T-helper 22 cell (primary cell): ENCODE measurements at places on chromosomes 2 and 18.

DNA sequence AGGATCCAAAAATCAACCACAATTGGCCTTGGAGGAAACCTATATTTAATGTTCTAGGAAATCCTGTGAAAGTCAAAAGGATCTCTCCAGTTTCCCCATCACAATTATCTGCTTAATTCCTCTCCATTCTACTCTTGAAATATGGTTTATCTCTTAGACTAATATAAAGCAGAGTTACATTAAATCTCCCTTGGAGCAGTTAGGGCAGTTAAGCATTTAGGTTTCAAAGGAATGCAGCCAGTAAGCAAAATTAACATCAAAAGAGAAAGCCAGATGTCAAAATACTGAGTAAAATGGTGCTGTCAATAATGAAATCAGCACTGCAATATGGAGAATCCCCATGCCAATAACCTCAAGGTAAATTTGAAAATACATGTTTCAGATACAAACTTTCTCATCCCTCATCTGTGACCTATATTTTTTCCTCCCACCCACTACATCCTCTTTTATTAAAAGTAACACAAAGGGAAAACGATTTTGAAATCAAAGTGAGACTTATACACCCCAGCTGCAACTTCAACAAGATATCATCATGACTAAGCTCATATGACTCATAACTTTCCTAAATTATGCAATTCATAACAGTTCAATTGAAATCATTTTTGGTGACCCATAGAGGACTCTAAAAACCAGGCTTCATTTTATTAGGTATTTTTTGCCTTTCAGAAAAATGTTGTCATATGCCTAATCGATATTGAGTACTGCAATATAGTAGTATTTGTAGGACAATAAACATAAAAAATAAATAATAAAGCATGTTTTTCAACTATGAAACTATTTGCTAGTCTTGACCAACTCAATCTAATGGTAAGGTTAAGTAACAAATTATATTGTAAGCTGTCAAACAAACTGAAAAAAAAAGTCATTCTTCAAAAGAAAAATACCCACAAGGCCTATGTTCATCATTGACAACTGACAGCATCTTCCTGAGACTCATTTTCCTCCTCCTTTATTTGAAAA is 3.1 kb downstream of the ADAM17 start:
- no peak for DNase-seq

- DNase-seq, result no peak
Observed at GRCh38 chr2:226064932-226065570, 665.5 kb downstream of the NYAP2 start.

DNA sequence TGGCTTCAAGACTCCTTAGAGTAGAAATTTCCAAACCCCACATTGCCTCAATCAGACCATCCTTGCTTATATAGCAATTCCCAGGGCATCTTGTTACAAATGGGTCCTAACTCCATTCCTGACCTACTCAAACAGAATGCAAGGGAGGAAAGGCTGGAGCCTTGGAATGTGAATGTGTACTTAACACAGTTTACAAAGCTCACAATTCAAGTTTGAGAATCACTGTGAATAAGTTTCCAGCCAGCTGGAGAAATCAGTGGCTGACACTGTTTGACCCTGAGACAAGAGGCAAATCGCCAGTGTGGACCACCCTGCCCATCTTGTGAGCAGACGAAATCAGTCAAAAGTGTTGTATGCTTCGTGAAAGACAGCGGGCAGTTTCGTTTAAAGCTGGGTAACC is 65.5 kb downstream of the SOWAHC start:
- no peak for DNase-seq

DNA sequence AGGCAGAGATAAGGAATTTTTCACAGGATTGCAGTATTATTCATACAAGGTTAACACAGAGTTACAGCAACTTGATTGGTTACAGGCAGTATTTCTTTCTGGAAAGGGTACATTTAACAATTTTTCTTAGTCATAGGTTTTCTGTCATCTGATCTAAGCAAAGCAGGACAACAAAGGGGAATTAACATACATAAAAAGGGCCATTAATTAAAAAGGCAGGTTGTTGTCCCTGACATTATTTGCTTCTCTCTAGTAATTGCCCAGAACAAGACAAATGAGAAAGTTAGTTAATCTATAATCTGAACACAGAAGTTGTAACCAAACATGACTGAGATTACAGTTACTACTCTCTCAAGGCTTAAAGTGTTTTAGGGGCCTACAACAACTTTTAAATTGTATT is 291.4 kb upstream of the LRRTM4 start:
- no peak for DNase-seq

DNA sequence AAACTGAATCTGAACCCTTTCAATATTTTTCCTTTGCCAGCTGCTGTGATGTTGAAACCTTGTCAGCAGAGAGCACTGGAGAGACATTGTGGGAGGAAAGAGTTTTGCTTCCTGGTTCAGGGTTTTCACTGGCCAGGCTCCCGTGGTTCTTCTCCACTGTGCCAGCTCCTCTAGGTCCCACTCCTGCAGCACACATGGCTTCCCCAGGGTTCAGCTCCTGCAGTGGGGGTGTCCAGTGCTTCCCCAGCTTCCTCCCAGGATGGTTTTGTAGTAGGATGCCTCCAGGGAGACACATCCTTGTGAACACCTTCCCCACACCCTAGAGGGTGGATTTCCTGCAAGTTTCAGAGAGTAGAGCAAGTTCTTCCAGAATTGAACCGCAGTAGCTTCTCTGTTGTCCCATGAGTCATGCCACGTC is 24.0 kb upstream of the SULT1C3 start:
- DNase-seq, result no peak

GRCh38 chr18:77165503-77166188 is 33.1 kb upstream of the MBP start:
- no peak for DNase-seq

- no peak for DNase-seq
Observed at GRCh38 chr2:10160203-10160955, 37.8 kb downstream of the RRM2 start.

GRCh38 chr18:49733321-49733720 is 80.0 kb downstream of the ACAA2 start:
- DNase-seq, result no peak

DNA sequence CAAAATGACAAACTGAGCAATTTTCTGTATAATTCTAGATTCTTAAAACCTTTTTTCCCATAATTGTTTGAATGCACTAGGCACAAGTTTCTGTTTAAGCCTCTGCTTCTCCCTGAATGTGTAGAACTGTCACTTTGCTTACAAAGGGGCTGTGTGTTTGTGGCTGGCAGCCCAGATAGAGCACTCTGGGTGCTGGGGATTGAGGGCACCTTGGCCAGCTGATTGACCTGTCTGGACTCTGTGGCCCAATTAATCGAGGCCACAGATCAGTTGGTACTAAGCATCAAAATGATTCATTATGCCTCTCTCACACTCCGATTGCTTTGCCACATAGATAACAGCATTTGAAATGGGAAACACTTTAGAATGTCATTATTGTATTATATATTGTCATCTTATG is 12.1 kb downstream of the ST8SIA3 start:
- DNase-seq, result no peak

GRCh38 chr2:40177366-40177765 is 274.5 kb downstream of the SLC8A1 start:
- DNase-seq, result no peak

- no peak for DNase-seq
Observed at GRCh38 chr2:95361216-95361980, 41.1 kb upstream of the FAHD2A start.

DNA sequence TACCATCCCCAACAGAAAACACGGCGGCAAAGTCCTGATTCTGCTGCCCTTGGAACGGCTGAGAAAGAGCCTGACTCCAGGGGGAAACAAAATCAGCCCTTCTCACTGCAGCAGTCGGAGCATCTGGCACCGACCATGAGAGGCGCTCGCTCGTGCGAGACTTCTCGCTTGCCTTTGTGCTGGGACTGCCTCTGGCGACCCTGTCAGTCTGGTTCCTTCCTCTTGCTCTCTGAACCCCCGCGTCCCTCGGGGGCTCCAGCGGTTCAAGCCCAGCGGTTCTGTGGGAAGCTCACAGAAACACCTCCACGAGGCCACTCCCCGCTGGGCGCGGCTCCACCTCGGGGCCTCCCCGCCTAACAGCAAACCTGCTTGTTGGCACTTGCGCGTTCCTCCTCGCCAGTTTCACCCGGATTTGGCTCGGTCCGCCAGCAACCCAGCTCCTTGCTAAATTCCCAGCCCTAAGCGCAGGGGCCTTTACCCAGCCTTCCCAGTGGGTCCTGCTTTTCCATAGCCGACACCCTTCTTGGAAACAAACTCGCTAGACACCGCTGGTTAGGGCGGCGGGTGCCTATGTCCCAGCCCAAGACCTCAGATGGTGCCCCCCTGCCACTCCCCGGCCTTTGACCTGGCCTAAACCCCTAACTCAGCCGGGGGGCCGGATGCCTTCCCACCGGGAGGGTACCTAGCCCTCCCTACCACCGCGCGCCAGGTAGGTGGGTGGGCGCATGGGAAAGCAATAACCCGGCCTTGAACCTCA is 2.2 kb downstream of the RND3 start:
- no peak for DNase-seq

DNA sequence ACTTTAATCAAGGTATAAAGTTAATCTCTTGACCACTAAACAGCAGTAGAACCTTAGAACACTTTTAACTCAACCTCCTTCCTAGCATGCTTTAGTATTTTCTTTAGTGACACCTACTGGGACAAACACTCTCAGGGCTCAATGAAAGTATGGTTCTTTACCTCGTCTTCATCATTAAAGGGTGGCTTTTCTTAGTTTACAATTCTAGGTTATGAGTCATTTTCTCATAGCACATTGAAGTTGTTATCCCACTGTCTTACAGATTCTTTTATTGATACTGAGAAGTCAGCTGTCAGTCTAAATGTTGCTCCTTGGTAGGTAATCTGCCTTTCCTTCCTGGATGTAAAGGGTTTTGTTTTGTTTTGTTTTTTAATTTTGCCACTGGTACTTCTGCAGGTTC is 38.0 kb downstream of the SIGLEC15 start:
- DNase-seq, result no peak

GRCh38 chr2:237558961-237559641 is 7.3 kb upstream of the PRLH start:
- DNase-seq, result no peak

GRCh38 chr2:104620801-104621200 is 233.1 kb upstream of the POU3F3 start:
- DNase-seq, result no peak

- no peak for DNase-seq
Observed at GRCh38 chr2:179098080-179098689, 48.2 kb upstream of the CCDC141 start.

GRCh38 chr2:10269711-10270610 is 32.7 kb upstream of the HPCAL1 start:
- DNase-seq, result no peak

DNA sequence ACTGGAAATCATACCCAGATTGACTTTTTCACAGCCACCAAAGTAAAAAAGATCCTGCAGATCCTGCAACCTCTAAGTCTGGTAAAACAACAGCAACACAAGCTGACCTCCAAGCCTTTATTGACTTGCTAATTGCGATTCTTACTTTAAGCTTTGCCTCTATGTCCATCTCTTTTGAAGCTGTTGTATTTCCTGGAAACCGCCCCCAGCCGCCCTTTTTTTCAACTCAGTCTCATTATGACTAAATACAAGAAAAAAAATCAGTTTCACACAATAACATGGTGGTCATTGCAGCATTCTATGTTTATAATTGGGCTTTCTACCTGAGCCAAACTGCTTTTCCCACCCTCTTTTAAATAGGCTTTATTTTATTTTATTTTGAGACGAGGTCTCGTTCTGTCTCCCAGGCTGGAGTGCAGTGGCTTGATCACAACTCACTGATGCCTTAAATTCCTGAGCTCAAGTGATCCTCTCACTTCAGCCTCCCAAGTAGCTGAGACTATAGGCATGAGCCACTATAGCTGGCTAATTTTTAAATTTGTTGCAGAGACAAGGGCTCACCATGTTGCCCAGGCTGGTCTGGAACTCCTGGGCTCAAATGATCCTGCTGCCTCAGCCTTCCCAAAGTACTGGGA is 76.2 kb downstream of the MOGAT1 start:
- DNase-seq, result no peak

DNA sequence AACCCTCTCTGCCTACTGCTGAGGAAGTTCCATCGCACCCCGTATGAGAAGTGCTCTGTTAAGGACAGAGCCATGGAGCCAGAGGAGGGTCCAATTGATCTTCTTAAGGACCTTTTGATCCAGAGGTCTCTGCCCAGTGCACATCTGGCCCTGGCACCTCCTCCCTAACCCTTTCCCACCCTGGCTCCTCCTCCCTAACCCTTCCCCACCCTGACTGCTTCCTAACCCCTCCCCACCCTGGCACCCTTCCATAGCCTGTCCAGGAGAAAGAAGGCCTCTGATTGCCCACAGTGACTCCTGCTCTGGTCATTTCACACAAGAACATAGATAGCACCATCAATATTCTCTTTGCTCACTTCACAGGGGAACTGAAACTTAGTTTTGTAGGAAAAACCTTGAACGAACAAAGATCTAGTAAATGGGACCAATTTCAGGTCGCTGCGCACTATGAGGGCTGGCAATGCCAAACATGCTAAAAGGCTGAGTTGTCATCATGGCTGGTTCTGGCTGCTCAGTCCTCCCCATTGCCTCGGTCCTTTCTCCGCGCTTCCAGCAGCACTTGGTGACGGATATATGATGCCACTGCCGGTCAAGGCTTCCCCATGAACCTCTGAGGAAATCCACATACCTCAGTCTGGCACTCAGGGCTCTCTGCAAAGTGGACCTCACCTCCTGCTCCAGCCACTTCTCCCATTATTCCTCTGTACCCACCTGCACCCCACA is 49.2 kb downstream of the PKDCC start:
- DNase-seq, result no peak

DNA sequence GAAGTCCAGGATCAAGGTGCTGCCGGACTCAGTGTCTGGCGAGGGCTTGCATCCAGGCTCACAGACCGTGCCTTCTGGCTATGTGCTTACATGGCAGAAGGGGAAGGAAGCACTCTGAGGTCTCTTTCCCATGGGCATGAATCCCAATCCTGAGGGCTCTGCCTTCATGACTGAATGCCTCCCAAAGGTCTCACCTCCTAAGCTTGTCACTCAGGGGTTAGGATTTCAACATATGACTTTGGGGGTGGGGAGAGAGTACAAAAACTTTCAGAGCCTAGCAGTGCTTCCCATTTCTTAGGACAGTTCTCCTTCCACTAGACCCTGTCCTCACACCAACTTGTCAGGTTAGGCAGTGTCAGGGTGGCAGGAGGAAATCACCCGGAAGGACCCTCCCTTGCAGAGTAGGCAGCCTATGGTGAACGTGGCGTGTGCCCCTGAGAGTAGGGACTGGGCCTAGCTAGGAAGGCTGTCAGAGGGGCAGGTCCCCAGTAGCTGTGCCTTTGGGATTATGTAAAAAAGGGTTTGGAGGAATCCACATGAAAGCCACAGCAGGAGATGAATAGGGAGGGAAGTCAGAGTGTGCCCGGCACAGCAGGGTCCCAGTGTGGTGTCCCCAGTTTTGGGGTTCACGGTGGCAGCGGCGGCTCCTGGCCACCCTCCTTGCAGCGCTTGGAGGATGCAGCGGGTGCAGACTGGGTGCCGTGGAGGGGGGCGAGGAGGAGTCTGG is 233.3 kb downstream of the LDLRAD4 start:
- no peak for DNase-seq

GRCh38 chr2:53114991-53115390 is 652.6 kb upstream of the CHAC2 start:
- no peak for DNase-seq

- no peak for DNase-seq
Observed at GRCh38 chr2:48341551-48342133, 188.3 kb upstream of the STON1 start.
